Forelimb muscle (tissue), 1 donor: ENCODE measurements at places on chromosomes 11 and 22. TPM values are rescaled to one million over a fixed set of nuclear protein-coding genes. Genes with fewer than 3 reads are reported as not detected.

Gene MOV10L1
- 0.82 TPM for polyA plus RNA-seq

DNA sequence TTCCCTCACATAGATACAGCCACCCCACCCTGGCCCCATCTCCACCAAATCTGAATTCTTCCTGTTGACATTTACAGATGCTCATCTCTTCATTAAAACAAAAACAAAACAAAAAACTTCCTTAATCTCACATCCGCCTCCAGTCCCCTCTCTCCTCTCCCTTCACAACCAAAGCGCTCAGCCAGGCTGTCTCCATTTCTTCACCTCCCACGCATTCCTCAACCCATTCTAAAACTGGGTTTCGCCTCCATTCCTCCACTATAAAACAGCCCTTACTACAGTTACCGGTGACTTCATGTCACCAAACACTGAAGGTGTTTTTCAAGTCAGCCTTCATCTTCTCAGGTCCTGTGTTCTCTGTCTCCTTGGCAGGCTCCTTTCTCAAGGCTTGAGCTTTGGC is 9.6 kb downstream of the BACE1-AS start:
- DNase-seq, result no peak

- DNase-seq, result no peak
Measured at GRCh38 chr22:49958931-49959781, 1.4 kb upstream of the PIM3 start.

DNA sequence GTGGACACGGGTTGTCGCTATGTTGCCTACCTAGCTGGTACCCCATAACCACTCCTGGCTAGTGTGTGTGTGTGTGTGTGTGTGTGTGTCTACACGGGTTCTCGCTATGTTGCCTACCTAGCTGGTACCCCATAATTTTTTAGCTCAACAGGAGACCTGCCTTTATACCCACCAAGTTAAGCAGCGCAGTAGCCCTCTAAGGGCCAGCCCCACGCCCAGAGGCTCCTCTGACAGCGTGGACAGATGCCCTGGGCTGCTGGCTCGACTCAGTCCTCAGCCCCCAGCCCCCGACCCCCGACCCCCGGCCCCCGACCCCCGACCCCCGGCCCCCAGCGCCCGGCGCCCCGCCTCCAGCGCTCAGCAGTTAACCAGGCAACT is 351 bp upstream of the AKIP1 start:
- DNase-seq, result no peak

Gene CALCA
- not detected for polyA plus RNA-seq

DNA sequence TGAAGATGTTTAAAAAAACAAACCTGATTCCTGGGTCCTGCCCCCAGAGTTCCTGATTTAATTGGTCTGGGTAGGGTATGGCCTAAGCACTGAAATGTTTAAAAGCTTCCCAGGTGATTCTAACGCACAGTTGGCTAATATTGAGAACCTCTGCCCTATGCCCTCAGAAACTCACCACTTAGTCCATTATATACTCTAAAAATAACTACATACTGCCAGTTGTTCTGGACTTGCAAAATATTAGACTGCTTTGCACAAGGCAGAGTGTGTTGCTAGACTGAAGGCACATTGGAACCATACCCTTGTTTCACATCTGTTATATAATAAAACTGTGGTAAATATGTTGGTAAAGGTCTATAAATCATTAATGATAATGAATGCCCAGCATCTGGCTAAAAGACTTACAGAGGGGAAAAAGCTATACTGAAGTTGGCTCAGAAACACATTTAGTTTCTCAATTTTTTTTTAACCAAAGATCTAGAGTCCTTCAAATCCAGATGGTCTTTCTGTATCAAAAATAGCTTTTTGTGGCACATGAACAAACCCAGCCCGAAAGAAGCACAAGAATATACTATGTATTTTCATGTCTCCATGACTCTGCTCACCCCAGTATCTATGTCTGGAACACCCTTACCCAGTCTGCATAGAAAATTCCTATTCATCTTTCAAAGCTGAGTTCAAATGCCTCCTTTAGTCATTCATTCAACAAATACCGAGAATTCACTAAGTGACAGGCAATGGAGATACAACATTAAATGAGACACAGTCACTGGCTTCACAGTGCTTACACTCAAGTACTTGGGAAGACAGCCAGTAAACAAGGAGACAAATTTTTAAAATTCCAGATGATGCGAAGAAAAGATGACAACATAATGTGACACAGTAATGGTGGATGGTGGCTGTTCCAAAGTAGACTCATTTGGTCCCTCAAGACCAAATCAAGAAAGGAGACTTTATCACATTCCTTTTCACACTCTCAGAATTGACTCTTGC is 44.1 kb downstream of the RBFOX2 start:
- no peak for DNase-seq

GRCh38 chr11:47797633-47798032 is 30.5 kb upstream of the FNBP4 start:
- DNase-seq, result no peak

Gene ART1
- 7.2 TPM for polyA plus RNA-seq
